ENCODE measurements at places on chromosomes 7 and 10.
A peak's percentile ranks its signal among the peaks of the same experiment; 100 is the strongest.

DNA sequence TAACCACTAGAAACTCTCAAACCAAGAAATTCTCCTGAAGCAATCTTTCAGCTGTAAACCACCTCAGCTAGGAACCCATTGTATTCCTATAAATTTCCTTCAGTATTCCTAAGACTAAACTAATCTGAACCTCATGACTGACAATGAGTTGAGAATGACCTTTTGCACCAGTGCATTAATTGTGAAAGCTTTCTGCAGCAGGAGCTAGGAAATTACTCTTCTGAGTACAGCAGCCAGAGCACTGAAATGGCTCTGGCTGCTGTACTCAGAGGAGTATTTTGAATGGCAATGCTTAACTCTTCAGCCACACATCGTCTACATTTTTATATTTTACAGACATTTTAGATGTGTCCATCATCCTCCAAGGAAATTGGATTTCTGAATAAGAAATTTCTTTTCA lies 109.7 kb downstream of the PCDH15 start:
- DNase-seq, result no peak

GRCh38 chr7:99090771-99091542 lies 53.0 kb downstream of the SMURF1 start:
- no peak for DNase-seq

GRCh38 chr7:45588466-45588865 lies 14.3 kb downstream of the ADCY1 start:
- DNase-seq, result no peak

DNA sequence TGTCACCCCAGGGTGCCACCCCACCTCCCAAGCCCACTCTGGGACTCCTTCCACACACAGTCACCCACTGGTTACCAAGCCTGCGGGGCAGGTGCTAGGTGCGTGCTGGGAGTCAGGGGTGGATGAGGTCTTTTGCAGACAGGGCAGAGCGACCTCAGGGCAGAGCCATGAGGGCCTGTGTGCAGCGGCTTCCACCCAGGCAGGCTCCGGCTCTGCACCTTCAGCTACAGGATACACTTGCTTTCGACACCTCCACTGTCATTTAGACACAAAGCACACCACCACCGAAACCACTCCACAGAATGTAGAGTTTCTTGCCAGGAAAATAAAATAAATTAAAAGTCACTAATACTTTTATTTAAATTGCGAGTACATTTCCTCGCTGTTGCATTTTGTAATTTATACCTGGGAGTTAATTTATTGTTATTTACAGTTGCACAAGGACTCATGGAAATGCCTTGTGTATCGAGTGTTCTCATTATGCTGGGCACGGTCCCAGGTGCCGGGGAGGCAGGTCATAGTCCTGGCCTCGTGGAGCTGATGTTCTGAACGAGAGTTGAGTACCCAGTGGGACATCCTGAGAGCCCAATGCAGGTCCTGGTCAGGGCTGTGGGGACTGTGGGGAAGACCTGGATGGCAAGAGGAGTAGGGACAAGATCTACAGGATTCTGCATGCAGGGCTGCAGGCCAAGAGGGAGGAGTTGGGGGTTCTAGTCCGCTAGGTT lies 127.8 kb downstream of the CUX1 start:
- DNase-seq, result no peak

GRCh38 chr7:143735962-143736361 lies 21.5 kb downstream of the CTAGE6 start:
- DNase-seq, result no peak

DNA sequence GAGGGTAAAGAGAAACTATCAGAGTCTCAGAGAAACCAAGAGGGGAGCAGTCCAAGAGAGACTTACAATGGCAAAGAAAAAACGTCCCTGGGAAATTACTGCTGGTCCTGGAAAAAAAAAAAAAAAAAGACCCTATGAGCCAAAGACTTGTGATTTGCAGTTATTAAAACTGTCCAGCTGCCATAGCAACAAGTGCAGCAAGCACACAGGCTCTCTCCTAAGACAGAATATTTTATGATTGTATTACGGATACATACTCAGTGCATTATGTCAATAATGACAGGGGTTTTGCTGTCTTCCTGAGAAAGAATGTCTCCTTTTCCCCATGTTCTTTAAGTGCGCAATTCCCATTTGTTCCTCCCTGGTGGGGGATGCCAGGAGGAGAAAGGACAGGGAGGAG lies 178.5 kb downstream of the GPAM start:
- DNase-seq, result no peak

GRCh38 chr10:5608608-5609220 lies 57.7 kb downstream of the ASB13 start:
- no peak for DNase-seq

DNA sequence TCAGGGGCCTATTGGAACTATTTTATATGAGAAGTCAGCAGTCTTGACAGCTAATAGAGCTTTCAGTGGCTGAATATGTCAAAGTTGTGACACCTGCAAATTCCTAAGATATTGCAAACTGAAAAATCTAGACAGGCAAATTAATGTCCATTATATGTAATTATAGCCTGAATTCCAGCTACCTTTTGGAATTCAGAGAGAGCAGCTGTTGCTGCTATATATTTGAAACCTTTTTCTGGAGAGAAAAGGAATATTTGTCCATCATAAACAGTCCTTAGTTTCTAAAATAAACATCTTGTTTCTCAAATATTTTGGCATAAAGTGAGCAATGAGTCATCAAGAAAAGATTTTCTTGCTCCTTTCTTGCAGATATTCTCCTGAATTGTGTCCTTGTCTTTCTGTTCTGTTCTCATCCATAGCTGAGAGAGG lies 408.9 kb upstream of the SEMA3D start:
- DNase-seq, result no peak

DNA sequence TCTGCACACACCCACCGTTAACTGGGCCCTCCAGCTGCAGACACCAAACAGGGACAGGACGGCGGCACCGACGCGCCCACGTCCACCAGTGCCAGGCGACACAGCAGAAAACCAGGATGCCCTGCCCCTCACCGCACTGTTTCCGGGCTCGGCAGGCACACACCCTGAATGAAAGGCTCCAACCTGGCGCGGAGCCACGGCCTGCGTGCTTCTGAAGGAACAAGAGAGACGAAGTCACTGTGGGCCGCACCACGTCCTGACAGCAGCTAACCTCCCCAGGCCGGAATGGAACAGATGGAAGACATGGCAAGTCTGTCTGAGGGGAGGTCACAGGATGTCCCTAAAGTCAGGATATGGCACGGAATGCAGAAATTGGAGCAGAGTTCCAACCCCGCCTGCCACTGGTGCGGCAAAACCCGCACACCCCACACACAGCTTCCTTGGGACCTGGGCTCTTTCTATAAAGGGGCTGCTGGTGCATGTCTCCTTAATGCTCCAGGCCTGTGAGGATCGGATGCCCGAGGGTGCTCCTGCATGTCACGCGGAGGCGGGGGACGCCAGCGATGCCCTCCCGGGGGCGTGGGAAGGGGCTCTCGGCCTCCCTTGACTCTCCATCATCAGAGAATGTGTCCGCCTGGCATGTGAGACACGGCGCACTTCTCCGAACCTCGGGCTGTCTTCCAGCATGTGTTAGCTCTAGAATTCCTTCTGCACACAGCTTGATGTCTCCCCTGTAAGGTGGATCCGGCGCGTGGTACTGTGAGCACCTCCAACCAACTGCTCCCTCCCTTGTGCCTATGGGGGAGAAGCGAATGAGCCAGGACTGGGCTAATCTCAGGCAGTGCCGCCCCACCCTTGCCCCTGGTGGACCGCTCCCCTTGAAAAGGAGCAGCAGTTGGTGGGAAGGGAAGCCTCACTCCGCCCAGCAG lies 3.9 kb upstream of the GPER1 start:
- no peak for DNase-seq

GRCh38 chr10:37774351-37774750 lies 83.1 kb downstream of the ZNF248 start:
- DNase-seq, result no peak

DNA sequence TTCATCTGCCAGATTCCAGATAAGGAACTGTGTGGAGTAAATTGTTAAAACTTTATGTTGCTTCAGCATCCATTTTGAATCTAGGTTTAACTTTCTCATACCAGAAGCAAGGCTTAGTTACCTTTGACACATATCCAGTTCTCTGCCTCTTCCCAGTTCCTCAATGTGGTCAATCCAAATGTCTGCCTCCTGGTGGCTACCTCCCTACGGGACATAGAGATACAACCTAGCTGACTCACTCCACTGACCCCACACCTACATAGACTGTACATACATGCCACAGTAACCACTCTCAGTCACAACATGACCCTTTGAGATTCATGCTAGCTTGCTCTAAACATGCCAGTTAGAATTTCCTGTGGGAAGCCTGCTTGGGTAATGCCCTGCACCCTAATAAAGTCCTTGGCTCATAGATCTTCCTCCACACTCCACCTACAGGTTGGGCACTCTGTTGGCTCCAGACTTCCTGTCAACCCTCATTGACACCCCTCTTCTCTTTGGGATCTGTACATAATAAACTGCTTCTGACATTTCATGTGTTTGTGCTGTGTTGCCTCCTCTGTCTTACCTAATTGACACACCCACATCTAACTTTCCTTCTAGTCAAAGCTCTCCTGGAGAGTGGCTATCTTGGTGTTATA lies 278.1 kb downstream of the HTR7 start:
- peak; percentile 61 for DNase-seq

- no peak for DNase-seq
These were observed 537 bp downstream of the NAPEPLD start for GRCh38 chr7:103148131-103148993.

GRCh38 chr10:101031128-101031795 lies at the start of the genes PDZD7 and SFXN3:
Gene PDZD7, minus strand, starts transcription at chr10:101031129. Its CDS starts 910 bp downstream, at chr10:101030219.
Gene SFXN3, plus strand, starts transcription at chr10:101031234. Its CDS starts 3,461 bp downstream, at chr10:101034695.
- peak; percentile 94 for DNase-seq

Measured in HCT116 (cell line).